ENCODE measurements at places on chromosomes 16 and 17.

- no peak for DNase-seq
These were observed 44.3 kb downstream of the ELAC2 start for GRCh38 chr17:12973496-12974004.

- no peak for DNase-seq
These were observed 392.7 kb downstream of the CPPED1 start for GRCh38 chr16:12410837-12411490.

DNA sequence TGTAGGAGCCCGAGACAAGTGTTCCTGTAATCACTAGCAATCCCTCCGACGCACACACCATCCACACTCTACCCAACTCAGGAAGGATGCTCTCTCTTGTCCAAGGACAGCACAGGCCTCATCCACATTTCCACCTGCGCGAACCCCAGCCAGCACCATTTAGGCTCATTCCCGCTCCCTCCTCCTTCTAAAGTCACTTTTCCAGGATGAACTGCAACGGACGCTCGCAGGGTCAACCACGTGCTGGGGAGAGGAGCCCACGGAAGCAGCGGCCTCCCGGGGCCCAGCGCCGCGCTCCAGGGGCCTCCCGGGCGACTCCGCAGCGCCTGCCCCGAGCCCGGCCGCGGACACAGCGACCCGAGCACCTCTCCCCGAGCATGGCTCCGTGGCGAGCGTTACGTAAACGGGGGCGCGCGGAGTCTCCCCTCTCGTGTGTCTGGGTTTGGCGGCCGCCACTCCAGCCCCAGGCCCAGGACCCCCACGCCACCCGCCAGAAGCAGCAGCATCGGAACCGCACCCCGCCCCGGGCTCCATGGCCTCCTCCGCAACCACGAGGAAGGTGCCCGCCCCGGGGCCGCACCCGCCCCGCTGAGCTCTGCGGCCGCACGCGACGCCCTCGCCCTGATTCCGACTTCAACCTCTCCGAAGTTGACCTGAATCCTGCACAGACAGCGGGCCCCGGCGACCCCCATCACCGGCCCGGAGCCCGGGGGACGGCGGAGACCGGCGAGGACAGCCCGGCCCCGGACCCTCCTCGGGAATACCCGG, 668 bp downstream of the USP36 start:
- peak; percentile 60 for DNase-seq

- no peak for DNase-seq
These were observed 35.2 kb downstream of the ZNF750 start for GRCh38 chr17:82804442-82805191.

DNA sequence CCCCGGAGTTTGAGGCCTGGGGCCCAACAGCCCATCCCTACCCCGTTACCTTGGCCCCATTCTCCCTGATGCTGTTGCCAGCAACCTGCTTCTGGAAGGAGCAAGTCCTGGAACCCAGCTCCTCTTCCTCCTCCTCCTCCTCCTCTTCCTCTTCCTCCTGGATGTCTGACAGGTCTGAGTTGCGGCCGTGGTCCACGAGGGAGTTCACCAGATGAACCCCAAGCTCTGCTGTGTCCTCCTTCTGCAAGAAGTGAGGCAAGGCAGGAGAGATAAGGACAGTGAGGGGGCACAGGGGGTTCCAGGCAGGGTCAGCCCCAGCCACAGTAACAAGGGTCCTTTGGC, 18.7 kb downstream of the TSPOAP1 start:
- no peak for DNase-seq

GRCh38 chr17:40373999-40374398, 9.5 kb upstream of the GJD3 start:
- DNase-seq: no peak

DNA sequence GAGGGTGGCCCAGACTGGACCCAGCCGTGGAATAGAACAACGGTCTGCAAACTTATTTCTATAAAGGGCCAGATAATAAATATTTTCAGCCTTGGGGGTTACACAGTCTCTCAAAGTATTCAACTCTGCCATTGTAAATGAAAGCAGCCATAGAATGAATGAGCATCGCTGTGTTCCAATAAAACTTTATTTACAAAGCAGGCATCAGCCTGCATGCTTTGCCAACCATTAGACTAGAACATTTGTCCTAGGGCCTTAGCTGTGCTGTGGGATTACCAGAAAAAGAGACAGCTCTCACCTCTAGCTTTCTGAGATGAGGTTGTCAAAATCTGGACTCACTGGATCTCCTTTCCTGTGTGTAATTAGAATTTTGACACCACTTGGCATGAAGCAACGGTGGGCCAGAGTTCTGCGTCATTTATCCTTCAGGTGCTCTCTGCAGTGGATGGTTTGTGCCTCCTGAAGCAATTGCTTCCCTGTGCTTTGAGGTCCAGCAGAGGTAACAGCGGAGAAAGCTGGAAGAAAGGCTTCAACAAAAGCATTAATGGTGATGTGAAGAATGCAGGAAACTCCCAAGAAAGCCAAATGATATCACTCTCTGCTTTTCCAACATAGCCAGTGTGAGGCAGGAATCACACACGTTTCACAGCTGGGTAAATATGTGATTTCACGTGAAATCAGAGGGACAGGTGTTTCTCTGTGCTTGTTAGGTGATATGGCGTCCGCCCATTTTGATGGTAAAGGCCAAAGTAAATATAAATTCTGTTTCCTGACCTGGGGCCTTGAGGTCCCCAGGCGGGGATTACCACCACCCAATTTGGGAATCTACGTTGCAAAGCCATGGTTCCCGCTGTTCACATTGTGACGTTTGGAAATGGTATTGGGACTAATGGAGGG, 148.4 kb downstream of the PITPNC1 start:
- DNase-seq: no peak

- no peak for DNase-seq
These were observed 6.4 kb downstream of the KRTAP9-1 start for GRCh38 chr17:41196068-41196467.

- DNase-seq: no peak
These were observed 4.8 kb downstream of the KRT23 start for GRCh38 chr17:40932608-40933007.

DNA sequence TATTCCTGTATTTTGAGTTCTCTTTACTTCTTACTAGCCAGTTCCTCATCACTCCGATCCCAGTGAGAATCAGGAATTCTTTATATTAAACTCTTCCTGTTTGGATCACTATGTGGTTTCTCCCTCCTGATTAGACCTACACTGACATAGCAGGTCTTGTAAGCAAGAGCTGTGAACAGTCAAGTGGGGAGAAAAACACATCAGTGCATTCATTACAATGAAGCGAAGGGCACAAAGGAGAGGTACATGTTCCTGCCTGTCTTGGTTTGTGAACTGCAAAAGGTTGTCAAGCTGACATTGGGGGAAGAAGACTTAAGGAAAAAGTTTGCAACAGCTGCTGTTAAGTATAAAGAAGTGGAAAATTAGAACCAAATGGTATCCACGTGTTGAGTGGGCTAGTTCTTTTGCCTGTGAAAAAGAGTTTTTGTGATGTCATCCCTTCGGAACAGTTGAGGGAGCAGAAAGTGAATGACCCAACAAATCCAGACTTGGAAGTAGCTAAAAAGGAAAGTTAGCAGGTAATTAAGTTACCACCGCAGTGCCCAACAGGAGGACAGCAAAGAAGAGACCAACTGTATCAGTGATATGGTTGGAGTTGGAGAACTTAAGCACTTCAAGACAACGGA, 23.0 kb upstream of the TRIM25 start:
- DNase-seq: no peak

Data from stimulated activated CD8-positive, alpha-beta memory T cell treated with anti-CD3 and anti-CD28 coated beads, Interleukin-7, amount 100 ng/mL, for 4 hours (primary cell).